ENCODE measurements at places on chromosomes 1 and 21.

- DNase-seq, result no peak
Measured at GRCh38 chr1:32390904-32391870, 3.1 kb downstream of the BSDC1 start.

GRCh38 chr21:20469361-20469760 lies 528.8 kb upstream of the NCAM2 start:
- DNase-seq, result no peak

DNA sequence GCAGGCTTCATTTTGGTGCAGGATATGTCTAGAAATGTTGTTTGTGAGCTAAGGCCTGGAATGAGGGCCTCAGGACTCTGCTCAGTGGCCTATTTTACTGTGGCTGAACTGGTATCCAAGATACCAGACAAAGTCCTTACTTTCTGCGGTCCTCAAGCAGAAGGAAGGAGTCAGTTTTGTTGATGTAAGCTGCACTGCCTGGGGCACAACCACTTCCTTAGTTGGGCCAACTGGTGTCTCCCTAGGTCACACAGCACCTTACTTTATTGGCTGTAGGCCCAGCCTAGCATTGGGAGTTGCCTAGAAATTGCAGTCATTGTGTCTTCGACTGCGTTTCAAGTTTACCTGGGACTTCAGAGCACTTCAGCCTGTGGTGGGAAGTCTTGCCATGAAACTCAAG lies 1322.7 kb downstream of the AMY1C start:
- DNase-seq, result no peak

GRCh38 chr1:212544110-212544509 lies 64.5 kb upstream of the ATF3 start:
- DNase-seq, result no peak

DNA sequence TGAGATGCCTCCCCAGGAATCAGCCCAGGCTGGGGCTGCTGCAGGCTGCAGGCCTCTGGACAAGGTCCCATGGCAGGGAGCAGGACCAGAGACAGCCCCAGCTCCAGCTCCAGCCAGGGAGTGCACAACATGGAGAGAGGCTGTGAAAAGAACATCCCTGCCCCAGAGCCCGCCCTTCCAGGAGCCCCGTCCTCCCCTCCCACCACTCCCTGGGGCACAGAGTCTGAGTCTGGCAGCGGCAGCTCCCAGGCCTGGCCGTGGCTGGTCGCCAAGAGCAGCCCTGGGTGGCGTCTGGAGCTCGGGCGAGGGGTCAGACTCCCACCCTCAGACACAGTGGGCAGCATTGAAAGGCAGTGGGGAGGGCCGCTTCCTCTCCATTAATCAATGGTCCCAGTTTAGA lies 37.8 kb downstream of the MEGF6 start:
- no peak for DNase-seq

- DNase-seq, result no peak
Measured at GRCh38 chr21:29174607-29175013, 44.2 kb downstream of the MAP3K7CL start.

- no peak for DNase-seq
Measured at GRCh38 chr1:2968471-2968881, 52.8 kb upstream of the ACTRT2 start.

DNA sequence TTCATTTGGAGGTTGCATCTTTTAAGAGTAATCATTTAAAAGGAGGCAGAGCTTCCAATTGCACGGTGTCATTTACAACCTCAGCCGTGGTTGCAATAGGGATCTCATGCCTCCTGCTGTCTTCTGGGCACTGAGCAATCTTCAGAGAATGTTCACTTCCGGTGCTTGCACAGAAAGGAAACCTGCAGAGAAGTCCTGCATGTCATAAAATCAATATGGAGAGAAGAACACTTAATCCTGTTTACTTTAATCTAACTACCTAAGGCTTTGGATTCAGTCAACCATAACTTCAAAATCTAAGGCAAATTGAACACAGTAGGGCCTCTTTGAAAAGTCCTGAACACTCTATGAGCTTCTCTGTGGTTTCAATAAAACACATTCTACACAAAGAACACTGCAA lies 11.3 kb upstream of the MAP10 start:
- peak; percentile 26 for DNase-seq

DNA sequence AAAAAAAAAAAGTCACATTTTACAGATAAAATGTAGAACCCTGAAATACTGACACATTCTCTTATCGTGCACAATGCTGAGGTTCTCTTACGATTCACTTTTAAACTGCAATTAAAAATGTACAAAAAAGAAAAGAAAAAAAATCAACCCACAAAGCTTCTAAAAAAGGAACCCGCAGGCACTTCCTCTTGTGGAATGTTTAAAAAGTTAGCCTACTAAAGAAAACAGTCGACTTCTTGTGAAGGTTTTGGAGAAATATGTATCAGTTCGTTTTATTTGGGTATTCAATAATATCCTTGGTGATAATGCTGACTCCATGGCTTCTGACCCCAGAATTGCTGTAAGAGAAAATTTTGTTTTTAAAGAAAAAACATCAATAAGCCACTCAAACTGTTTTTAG lies 10.2 kb downstream of the HNRNPU start:
- DNase-seq, result no peak

DNA sequence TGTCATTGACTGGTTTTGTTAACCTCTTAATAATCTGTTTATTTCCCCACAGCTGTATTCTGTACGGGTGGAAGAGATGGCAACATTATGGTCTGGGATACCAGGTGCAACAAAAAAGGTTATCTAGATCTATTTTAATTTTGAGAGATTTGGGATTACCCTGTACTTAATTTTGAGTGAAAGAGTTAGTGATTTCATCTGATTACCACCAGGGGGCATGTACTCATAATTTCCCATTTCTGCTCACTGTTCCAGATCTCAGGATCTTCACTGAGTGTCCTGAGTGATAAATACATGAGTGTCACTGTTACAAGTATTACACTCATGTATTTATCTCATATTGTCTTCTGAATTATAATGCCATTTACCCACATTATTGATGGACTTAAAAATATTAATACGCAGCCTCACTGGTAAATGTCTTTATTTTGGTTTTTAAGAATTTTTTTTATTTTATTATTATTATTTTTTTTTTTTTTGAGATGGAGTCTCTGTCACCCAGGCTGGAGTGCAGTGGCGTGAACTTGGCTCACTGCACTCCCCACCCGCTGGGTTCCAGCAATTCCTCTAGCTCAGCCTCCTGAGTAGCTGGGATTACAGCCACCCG lies 27.4 kb downstream of the DTL start:
- peak; percentile 32 for DNase-seq

- no peak for DNase-seq
Measured at GRCh38 chr21:35963920-35964451, 96.3 kb downstream of the SETD4 start.

GRCh38 chr21:43811262-43812105 lies 22.1 kb downstream of the RRP1 start:
- DNase-seq, result no peak

DNA sequence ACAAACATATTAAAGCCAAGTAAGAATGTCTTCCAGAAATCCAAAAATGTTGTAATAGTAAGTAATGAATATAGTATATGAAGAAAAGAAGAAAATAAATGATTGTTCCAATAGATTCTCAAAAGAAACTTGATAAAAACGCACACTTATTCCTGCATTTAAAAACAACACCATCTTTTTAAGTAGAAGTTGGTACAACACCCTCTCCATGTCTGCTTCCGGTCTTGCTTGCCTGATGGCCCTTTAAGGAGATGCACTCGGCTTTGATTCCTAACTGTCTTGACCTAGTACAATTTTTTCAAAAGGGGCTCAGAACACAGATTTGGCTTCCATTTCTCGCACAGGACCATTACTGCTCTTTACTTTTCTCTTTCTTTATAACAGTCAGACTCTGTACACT lies 9.0 kb downstream of the CLCA1 start:
- no peak for DNase-seq

GRCh38 chr1:110634455-110635311 lies 28.5 kb upstream of the KCNA2 start:
- peak; percentile 23 for DNase-seq

GRCh38 chr21:31599563-31599962 lies 59.9 kb upstream of the SOD1 start:
- no peak for DNase-seq

DNA sequence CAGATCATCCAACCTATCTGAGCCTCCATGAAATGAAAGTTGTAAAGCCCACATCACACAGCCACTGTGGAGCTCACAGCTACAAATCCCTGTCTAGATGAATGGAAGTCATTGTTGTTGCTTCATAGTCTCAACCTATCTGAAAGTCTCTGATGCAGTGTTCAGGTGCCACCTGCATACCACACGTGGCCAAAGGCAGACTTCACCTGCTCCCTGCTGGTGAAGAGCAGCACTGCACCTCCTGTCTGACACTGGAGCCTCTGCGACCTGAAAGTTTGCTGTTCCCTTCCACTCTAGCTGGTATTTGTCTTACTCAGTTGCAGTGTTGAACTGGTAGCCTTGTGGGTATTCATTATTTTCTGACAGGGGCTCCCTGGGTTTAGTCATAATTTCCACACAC lies 18.4 kb downstream of the LORICRIN start:
- no peak for DNase-seq

DNA sequence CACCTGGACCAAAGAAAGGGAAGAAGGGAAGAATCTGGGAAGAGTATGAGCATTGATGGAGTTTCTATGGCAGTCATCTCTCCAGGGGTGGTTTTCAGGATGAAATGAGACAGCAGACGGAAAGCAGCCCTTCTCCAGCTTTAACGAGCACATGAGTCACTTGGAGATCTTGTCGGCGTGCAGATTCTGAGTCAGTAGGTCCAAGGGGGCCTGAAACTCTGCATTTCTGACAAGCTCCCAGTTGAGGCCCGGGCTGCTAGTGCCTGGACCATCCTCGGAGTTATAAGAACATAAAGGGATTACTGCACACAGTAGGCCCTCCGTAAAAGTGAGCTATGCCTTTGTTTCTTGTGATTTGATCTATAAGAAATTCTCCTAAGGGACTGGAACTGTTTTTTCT lies 17.6 kb downstream of the HSPG2 start:
- DNase-seq, result peak; percentile 57

DNA sequence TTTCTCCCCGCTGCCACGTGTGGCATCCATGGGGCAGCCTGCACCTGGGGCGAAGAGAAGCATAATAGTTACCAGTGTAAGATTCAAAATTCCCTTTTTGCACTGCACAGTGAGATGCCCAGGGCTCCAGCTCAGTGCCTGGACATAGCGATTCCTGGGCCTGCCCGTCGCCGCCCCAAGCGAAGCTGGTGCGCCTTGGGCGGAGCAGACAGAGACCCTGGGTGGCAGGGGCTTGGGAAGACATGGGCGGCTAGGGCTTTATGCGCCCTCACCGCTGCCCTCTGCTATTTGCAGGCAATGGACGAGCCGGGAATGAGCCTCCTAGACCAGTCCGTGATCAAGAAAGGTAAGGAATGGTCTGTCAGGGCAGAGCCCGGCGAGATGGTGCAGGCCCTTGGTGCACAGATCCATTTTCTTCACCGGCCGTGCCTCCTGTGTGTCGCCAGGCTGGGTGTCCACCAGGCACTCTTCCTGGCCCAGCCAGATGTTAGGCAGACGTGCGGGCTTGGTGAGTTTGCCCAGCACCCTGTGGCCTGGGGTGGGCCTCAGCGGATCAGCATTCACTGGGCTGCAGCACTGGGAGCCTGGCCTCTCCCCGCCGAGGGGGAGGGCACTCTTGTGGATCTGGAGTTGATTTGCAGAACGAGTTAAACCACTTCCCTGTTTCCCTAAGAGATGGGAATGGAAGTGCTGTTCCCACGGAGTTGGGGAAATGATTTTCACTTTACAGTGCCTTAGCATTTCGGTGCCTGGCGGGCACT lies 1.7 kb downstream of the TFAP2E start:
- no peak for DNase-seq

DNA sequence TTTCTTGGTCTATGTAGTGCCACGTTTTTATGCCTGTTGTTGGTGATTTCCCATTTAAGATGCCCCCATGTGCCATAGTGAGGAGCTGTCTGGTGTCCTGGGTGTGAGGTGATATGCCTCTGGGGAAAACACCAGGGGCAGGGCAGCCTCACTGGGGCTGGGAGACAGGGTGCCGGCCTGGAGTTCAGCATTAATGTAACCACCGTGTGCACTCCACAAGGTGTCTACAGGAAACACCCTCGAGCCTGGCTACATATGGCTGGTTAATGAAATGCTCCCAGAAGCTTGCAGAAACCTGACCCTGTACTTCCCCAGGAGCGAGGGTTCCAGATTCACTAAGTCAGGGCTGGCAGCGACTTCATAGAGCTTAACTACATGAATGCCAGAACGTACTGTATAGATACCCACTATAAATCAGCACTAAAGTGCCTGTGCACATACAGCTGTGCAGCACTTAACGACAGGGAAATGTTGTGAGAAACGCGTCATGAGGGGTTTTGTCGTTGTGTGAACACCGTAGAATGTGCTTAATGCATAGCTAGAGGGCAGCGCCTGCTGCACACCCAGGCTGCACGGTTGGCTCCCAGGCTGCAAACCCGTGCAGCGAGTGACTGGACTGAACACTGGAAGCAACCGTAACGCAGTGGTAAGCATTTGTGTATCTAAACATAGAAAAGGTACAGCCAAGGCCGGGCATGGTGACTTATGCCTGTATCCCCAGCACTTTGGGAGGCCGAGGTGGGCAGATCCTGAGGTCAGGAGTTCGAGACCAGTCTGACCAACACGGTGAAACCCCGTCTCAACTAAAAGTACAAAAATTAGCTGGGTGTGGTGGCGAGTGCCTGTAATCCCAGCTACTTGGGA lies 10.4 kb downstream of the TFF2 start:
- DNase-seq, result no peak

DNA sequence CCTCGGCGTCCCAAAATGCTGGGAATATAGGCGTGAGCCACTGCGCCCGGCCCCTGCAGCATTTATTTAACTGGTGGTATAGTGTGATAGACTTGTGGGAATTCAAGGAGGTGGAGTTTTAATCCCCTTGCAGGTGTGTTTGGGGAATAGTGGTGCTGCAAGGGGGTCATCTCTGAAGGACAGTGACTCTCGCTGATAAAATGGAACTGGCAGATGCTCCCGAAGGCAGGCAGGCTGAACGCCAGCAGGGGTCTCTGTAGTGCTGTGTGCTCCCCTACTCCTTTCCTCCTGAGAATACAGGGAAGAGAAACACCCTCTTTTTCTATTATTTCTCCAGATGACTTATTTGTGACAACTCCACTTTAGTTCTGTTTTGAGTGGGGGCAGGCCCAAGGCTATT lies 4.0 kb downstream of the OSCP1 start:
- no peak for DNase-seq
